CD4-positive, alpha-beta T cell treated with Interleukin-2 at 100 ng/mL for 4 hours (primary cell): ENCODE measurements at places on chromosomes 6 and 20.

- no peak for DNase-seq
Observed at GRCh38 chr6:33652002-33652401, 30.9 kb downstream of the ITPR3 start.

GRCh38 chr6:144049386-144049785 lies 41.3 kb upstream of the PLAGL1 start:
- no peak for DNase-seq

GRCh38 chr6:94835264-94835663 lies 742.1 kb upstream of the MANEA start:
- no peak for DNase-seq

DNA sequence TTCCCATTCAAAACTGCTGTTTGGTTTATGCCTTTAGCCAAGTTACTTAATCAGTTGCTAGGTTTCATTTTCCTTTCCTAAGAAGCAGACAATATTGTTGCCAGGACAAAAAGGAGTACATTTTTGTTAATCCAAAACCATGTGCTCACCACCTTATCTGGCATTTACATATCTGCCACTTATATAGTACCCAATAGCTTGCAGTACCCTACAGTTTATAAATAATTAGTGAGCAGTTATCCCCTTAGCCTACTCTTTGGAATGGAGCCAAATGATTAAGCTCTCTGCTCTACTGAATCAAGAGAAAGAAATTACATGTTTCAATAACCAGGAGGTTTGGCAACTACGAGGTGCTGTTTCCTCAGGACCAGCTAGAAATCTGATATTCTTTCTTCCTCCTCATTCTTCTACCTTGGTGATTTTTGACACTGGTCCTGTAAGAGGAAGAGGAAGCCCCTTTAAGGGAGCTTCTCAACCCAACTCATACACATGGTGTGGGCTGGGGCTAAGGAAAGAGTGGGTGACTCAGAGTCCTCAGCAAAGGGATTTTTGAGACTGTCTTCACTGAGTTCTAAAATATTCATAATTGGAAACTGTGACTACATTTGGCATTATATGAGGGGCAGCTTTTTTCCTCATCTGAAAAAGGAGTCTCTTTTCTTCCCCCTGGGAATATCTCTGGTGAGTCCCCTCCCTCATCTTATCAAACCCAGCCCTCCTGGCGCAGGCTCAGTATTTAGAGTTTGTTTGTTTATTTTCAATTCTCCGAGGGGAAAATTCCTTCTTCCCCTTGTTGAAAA lies 1.5 kb downstream of the ZNFX1 start:
- DNase-seq, result peak; percentile 71

DNA sequence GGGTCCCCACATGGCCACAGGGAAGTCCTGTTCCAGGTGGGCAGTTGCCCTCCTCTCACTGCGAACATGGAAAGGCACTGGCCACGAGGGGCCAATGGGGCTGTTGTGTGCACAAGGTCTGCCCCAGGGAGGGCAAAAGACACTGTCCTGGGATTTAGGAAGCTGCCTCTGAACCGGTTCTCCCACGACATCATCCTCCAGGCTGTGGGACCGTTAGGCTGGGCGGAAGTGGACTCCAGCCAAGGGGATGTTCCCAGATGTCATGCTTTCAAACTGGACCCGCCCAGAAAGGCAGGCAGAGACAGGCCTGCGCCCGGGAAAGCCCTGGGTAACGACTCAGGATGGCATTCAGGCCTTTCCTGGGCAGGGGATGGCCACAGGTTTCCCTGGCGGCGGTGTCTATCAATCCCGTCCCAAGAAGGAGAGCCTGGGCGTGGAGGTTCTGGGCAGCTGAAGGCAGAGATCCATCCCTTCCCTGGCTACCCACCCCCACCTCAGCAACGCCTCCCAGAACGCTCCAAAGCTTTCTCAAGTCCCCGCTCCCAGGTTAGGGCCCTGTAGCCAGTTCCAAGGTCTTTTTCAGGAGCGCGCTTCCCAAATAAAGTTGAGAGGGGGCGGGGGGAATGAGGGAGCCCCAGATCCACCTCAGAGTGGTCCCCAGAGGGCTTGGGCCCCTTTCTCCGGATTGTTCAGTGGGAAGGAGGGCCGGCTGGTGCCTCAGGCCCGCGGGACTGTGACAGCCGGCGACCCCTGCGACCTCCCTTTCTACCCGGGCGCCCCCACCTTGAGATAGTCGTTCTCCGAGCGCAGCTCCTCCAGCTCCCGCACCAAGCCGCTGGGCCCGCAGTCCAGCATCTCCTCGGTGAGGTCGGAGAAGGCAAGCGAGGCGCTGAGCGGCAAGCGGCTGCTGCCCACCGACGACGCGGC lies 13.8 kb upstream of the TLDC2 start:
- no peak for DNase-seq

- no peak for DNase-seq
Observed at GRCh38 chr20:49569411-49570115, 1.6 kb upstream of the PTGIS start.

GRCh38 chr6:132364306-132365074 lies 36.8 kb downstream of the MOXD1 start:
- no peak for DNase-seq

DNA sequence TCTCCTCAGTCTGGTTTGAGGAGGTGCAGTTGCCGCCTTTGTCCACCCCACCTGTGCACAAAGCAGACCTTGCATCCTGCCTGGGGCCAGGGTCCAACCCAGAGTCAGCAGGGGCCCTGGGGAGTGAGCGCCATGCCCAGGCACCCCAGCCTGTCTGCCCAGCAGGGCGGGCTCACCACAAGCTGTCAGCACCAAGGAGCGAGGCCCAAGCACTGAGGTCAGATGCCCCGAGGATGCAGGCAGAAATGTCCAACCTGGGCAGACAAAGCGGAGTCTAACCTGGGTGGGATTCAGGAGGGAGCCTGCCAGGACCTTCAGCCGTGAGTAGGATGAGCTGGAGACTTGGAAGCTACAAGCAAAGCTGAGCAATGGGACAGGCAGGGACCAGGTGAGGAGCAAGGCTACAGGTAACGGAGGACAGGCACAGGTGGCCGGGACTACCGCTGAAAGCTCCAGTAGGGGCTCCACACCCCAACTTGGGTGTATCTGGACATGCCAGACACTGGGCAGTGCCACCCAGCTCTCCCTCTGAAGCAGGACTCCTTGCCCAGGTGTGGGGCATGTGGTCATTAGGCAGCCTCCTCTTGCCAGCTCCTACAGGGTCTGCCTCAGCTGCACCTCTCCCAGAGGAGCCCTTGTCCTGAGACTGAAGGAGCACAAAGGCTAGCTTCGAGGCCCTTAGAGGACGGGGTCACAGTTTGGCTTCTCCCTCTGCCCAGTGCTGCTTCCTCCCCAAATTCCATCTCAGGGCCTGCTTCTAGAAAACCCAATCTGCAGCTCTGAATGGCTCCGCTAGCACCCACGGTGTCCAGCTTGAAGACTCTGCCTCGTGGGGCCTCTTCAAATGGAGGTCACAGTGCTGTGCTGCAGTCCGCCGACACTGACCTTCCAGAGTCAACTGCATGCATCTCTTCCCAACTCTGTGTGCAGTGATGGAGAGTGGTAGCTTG lies 210.6 kb upstream of the CDYL start:
- no peak for DNase-seq

DNA sequence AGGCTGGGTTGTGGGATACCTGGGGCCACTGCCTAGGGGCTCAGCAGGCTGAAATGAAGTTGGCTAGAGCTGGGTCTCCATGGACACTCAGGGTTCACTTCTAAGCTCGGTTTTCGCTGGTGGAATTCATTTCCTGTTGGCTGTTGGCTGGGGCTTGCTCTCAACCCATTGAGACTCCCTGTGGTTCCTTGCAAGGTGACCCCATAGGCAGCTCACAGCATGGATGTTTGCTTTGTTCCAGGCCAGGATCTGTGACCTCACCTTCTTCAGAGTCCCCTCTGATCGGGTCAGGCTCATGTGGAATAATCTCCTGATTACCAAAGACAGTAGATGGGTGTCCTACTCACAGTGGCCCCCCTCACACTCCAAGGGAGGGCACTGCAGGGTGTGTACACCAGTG lies 229.3 kb downstream of the QKI start:
- no peak for DNase-seq

DNA sequence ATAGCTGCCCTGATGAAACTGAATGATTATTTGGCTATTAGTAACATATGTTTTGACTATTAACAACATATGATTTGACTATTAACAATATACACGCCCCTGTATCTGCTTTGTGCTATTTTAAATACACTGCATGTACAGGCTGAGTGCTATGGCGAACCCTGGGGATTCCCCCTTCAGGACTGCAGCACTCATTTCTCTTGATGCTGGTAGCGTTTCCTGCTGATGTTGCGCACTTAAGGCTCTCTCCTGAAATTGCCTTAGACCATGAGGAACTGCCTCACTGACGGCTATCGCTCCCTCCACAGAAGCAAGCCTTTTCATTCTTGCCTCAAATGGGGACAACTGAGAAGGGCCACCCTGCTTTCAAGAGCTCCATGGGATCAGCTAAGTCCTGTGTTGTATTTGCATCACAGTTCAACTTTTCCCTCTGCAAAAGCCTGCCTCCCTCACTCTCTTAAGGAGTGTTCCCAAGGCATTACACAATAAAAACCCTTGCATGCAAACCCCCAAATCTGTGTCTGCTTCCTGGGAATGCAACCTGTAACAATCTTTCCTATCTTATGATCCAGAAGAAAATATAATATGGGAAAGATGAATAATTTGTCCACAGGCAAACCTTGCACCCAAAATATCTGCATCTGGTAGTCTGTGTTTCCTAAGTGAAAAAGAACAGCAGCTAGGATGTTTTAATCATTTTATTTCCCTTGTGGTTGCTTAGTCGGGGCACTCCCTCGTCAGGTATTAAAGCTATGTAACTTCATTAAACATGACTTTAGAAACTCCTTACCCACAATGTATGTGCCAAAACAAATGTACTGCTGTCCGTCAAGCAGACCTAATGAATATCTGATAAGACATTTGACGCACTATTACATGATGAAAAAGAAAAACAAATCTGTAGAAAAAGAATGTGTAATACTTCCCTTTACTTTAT lies 456.4 kb downstream of the COL12A1 start:
- DNase-seq, result no peak

- DNase-seq, result peak; percentile 79
Observed at GRCh38 chr6:144149894-144150709, at the start of gene STX11. Gene STX11 (plus strand): TSS chr6:144150517. CDS start chr6:144186628, 36,111 bp downstream.

- DNase-seq, result no peak
Observed at GRCh38 chr6:7522873-7523272, 18.6 kb upstream of the DSP start.

DNA sequence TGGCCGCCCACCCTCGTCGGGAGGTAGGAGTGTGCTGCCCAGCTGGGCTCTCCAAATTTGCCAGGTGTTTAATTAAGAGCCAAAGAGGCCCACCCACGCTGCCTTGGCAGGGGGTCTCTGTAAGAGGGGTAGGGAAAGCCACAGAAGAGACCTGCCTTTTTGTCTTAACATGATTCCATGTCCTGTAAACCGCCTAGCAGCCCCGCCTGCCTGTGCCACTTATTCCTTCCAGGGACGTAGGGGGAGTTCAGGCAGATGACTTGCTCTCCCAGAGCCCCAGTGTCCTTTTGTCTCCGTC lies 2.1 kb downstream of the FAM210B start:
- no peak for DNase-seq

DNA sequence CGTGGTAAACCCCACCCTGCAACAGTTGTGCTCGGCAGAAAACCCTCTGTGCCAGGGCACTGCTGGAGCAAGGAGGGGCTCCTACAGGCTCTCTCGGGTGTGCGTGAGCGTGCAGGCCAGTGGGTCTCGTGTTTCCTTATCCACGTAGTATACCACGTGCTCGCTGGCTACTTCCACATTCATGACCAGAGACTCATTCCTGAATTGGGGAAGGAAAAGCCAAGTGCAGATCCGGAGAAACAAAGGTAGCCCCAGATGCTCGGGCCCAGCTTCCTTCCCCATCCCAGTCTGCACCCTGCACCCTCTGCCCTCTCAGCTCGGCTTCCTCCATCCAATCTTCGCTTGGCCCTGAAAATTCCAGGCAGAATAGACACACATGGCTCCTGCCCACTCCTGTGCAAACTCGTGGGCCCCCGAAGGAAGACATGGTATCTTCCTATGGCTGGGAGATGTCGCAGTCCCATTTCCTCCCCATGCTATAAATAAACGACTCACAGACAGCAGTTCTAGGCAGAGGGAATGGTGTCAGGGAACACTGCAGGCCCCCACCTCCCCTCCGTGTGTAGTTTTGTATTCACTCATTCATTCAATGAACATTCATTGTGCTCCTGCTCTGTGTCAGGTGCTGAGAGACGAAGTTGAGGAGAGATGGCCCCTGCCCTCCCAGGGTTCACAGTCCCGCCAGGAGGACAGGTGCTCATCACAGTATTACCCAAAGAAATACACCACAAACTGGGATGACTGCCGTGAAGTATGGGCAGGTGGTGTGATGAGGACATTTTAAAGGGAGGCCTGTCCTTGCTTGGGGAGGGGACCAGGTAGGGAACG lies 29.6 kb downstream of the NPEPL1 start:
- DNase-seq, result no peak

DNA sequence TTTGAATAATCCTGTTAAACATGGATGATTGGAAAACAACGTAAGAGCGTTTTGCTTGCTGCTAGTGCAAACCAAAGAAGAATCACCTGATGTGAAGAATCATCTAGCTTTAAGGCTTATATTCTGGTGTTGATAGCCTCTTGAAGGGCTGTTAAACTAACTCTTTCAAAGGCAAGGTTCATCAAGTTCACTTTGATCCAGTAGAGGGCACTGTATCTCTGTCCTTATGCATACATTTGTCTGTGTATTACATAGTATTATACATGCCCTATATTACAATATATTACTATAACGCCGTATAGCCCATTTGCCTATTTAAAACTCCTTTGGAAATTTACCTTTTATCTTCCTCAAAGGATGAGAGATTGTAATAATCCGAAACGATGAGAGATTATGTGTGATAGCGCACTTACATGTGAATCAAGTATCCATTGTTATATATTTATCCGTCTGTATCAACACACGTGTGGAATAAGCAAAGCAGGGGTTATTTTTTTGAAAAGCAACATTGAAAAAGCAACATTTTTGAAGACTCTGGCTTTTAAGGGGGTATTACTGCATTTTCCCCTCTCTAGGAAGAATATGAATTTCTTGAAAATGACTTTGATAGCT lies 50.8 kb upstream of the NRN1 start:
- DNase-seq, result peak; percentile 27

- DNase-seq, result no peak
Observed at GRCh38 chr20:39089029-39089428, 126.9 kb downstream of the DHX35 start.

DNA sequence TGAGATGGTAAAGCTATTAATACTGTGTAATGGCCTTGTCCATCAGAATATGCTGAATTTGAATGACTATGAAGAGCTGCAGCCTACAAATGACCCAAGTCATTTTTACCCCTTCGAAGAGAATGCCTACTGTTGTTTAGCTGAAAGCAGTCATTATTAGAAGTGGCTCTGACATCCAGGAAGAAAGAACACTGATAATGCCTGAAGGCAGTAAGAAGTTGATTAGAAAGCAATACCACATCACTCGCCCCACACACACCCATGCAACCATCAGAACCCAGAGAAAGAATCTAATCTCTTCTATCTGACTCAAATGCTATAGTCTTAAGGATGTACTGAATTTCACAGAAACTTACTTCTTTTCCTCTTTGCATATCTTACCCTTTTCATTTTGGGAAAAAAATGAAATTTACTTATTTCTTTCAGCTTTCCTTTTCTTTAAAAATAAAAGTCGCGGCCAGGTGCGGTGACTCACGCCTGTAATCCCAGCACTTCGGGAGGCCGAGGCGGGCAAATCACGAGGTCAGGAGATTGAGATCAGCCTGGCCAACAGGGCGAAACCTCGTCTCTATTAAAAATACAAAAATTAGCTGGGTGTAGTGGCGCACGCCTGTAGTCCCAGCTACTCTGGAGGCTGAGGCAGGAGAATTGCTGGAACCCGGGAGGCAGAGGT lies 61.0 kb downstream of the ARHGAP18 start:
- no peak for DNase-seq

- DNase-seq, result no peak
Observed at GRCh38 chr6:69162811-69163210, 527.7 kb downstream of the ADGRB3 start.

- no peak for DNase-seq
Observed at GRCh38 chr20:17685168-17685567, 3.1 kb upstream of the RRBP1 start.
